ENCODE measurements at places on chromosomes 1 and 21. TPM values are rescaled to one million over a fixed set of nuclear protein-coding genes. Genes with fewer than 3 reads are reported as not detected.

- H3K4me1 ChIP-seq = no peaks in the 10 kb centered on the region
- no peak overlapping the region for H3K4me3 ChIP-seq
- H3K27ac ChIP-seq = no peak overlapping the region
- no peak for DNase-seq
- H3K36me3 ChIP-seq = peaks cover 28% of the 10 kb centered on the region
Measured at GRCh38 chr1:179840107-179840506, 37.5 kb downstream of the TOR1AIP2 start.

SPOCD1 gene
- polyA plus RNA-seq = 0.36 TPM

DNA sequence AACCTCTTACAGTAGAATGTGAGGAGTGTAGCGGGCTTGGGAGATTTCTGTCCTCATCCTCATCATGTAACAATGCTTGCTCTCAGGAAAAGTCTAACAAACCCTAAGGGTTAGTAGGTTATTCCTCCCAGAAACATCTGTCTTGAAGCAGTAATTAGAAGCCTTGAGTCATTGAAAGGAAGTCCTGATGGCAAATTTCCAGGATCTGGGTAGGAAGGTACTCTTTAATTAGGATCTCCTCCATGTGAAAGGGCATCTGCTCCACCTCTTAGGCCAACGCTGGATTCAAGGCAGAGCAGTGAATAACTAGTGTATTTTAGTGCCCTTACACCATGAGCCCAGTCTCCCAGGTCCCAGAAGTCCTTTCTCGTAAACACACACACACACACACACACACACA lies 106.6 kb upstream of the BARHL2 start:
- H3K4me1 ChIP-seq = no peaks in the 10 kb centered on the region
- no peak overlapping the region for H3K4me3 ChIP-seq
- no peak overlapping the region for H3K27ac ChIP-seq
- no peak for DNase-seq
- no peaks in the 10 kb centered on the region for H3K27me3 ChIP-seq

DNA sequence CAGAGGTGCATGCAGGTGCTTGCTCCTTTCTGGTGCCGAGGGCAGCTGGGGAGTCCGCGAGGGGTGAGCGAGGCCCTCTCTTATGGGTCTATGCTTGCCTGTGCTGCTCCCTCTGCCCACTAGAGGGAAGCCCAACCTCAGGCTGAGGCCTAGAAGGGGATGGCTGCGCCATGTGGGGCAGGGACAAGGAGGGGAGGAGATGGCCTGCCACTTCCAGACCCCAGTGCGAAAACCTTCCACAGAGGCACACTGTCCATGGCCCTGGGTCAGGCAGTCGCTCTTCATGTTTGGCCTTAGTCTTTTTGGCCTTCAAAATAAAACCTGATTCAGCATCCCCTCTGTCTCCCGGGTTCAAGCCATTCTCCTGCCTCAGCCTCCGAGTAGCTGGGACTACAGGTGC lies 14.0 kb downstream of the RHBG start:
- no peaks in the 10 kb centered on the region for H3K4me1 ChIP-seq
- peaks cover 14% of the 10 kb centered on the region for H3K27me3 ChIP-seq
- H3K27ac ChIP-seq = no peak overlapping the region
- no peak overlapping the region for H3K4me3 ChIP-seq
- peak; percentile 50 for DNase-seq

GRCh38 chr1:12146343-12147112 lies 20.3 kb upstream of the TNFRSF1B start:
- peaks cover 99% of the 10 kb centered on the region for H3K4me1 ChIP-seq
- DNase-seq = no peak
- no peaks in the 10 kb centered on the region for H3K27me3 ChIP-seq
- no peaks in the 10 kb centered on the region for H3K36me3 ChIP-seq
- peak overlapping the region; percentile 76 for H3K27ac ChIP-seq
- H3K4me3 ChIP-seq = no peak overlapping the region

GRCh38 chr1:67623906-67624305 lies 61.1 kb upstream of the GADD45A start:
- no peaks in the 10 kb centered on the region for H3K36me3 ChIP-seq
- H3K4me1 ChIP-seq = peaks cover 9% of the 10 kb centered on the region
- H3K27ac ChIP-seq = no peak overlapping the region

FAM151A gene
- polyA plus RNA-seq = 0.35 TPM

- no peaks in the 10 kb centered on the region for H3K4me1 ChIP-seq
- no peak overlapping the region for H3K4me3 ChIP-seq
- H3K27me3 ChIP-seq = no peaks in the 10 kb centered on the region
- no peak for DNase-seq
- H3K27ac ChIP-seq = no peak overlapping the region
Measured at GRCh38 chr1:233503366-233503954, 110.4 kb upstream of the KCNK1 start.
